Stimulated activated CD8-positive, alpha-beta memory T cell treated with anti-CD3 and anti-CD28 coated beads, Interleukin-4, amount 100 ng/mL, for 48 hours (primary cell): ENCODE measurements at places on chromosomes 6 and 20.

- no peak for DNase-seq
These were observed 78.0 kb upstream of the SMIM8 start for GRCh38 chr6:87244380-87244779.

GRCh38 chr6:41122373-41122772 is 31.8 kb downstream of the TREML1 start:
- no peak for DNase-seq

DNA sequence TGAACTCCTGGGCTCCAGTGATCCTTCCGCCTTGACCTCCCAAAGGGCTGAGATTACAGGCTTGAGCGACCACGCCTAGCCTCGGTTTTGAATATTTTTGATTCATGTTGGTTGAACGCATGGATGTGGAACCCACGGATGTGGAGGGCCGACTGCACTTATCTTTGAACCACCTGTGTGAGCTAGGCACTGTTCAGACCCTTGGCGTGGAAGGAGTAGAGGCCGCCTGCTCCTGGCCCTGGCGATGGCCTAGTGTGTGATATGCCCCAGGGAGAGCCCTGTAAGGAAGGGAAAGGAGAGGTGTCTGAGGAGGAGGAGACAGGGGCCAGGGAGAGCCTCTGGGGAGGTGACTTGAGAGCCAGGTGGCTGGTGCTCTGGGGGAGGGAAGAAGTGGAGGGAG is 64.3 kb downstream of the BCAS4 start:
- DNase-seq = no peak

- no peak for DNase-seq
These were observed 13.7 kb upstream of the TMEM244 start for GRCh38 chr6:129874837-129875236.

DNA sequence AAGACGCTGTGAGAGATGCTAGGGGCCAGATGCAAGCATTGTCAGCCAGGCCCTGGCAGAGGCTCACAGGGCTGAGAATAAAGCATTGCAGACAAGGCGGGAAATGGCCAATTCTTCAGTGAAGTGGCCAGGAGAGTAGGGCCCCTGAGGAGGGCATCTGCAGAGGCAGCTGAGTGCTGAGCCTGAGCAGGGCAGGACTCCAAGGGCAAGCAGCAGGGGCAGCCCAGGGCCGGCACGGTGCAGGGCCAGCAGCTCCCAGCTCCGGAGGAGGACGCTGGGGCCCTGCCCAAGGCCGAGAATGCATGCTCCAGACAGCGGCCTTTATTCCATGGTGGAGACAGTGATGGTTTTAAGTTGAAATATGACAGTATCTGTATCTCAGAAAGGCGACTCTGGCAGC is 305.5 kb downstream of the FOXC1 start:
- no peak for DNase-seq

- no peak for DNase-seq
These were observed 390.1 kb upstream of the CITED2 start for GRCh38 chr6:139764498-139764986.

DNA sequence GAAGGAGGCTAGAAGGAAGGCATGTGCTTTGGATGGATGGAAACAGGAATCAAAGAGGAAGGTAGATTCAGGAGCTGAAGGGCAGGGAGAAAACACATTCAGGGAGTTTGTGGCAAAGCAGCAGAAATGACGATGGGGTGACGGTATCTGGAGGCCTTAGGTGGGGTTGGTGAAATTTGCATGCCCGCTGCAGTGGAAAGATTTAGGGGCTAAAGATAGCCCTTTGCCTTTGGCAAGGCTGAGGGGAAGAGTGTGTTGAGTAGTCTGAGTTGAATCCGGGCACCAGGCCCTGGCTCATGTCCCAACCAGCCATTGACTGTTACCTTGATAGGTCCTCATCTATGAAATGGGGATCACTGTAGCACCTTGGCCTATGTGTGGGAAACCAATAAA is 1.3 kb downstream of the GZF1 start:
- DNase-seq = no peak

DNA sequence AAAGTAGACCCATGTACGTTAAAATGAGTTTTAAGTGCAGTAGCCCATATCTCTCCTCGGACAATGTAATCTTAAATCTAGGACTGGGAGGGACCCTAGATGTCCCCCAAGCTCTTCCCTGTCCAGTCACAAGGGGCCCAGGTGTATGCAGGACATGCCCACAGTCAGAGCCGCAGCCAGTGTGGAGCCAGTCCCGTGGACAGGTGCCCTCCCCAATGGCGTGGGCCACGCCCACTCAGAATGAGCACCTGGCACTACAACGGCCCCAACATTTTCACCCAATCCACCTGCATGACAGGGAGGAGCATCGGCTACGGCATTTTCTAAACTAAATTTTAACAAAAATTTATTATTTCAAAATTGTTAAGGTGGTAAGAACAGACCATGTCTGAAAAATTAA is 53.2 kb downstream of the WDR27 start:
- DNase-seq = no peak

DNA sequence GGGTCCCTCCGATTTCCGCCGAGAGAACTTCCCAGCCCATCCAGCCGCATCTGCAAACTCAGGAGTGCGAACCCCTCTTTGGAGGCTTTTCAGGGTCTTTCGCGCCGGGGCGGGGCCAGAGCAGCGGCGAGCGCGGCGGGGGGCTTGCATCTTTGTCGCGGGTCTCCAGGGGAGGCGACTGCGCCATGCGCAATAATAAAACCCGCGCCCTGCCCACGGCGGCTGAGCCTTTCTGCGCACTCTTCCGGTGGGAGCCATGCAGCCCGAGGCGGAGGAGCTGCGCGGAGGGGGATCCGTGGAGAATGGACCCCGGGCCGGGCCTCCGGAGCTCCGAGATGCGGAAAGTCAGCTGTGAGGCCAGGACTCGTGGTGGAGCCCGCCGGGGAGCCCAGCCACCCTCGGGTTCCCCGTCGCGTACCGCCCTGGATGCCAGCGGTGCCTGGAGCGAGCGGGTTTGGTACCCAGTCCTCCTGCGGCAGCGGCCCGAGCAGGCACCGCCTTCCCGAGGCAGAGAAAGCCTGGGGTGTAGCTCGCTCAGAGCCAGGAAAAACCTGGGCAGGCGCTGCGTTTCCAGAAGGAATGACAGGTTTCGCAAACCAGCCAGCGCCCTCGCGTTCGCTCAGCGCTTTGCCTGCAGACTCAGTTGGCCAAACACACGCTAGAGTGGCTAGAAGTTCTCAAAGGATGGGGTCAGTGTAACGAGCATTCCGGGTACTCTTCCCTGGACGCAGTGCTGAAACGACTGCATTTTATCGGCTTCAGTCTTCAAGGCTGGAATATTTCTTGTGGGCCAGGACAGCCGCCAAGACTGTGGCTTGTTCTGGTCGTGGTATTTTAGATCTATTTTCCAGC is 1.2 kb downstream of the AKAP12 start:
- peak; percentile 43 for DNase-seq

- DNase-seq = no peak
These were observed 7.9 kb downstream of the SNX9 start for GRCh38 chr6:157831018-157831369.

- peak; percentile 64 for DNase-seq
These were observed 30.0 kb downstream of the KCNG1 start for GRCh38 chr20:50992733-50993457.

GRCh38 chr20:20712004-20712473 is 405 bp downstream of the RALGAPA2 start:
- peak; percentile 32 for DNase-seq

- no peak for DNase-seq
These were observed 320.8 kb downstream of the TAF4 start for GRCh38 chr20:61744691-61745396.

DNA sequence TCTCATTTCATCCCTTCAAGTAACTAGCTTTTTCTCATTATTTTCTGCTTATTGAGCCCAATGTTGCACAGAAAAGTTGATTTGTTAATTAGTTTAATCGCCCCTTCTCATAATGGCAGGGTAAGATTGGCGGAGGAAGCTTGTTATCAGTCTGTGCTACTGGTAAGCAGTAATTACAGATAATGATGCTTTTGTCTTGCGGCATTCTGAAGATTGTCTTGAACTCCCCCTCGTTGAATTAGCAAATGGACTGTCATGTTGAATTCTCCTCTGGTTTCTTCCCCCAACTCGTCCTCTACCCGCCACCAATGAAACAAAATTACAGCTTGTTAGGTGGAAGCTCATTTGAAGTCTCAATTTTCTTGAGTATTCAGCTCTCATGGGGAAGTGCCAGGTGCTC is 39.4 kb downstream of the PRDM13 start:
- DNase-seq = no peak

GRCh38 chr20:301886-302848 is 4.8 kb downstream of the ZCCHC3 start:
- DNase-seq = no peak

- no peak for DNase-seq
These were observed 58.1 kb downstream of the RREB1 start for GRCh38 chr6:7165890-7166267.

DNA sequence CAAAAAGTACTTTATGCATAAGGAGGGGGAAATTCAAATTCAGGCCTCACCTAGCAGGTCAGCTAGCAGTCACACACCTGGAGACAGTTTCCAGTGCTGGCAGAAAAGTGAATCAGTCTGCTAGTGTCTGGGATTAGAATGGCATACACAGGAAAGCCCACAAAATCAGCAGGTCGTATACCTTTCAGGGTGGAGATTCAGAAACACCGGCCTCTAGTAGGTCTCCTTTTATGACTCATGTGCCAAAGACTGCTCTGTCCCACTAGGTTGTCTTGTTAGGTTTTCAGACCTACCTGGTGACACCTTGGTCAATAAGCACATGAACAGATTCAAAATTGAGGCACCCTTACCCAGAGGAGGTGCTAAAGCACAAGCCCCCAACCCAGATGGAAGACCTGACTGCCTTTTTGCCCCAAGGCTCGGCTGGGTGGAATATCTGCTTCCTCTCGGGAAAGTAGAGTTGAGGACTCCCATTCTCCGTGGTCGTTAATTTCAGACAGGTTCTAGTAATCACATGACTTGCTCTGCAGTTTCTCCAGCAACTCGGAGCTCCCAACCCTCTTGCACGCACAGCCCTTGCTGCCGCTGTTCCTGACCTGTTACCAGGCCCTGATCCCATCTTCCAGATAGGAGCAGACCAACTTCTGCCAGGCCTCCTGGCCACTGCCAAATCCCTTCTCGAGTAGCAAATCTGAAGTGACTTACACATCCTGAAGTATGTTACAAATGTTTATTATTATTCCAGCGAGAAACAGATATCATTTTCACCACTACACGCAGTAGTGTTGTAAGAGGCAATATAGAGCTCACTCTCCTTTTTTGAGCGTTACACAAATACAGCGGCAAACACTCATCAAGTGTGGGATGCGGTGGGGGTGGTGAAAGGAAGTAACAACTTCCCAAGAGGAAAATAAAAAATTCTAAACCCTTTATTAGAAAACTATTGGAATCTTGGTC is 46.6 kb downstream of the AGPAT4 start:
- no peak for DNase-seq

GRCh38 chr6:139497345-139497961 is 123.0 kb upstream of the CITED2 start:
- no peak for DNase-seq

- DNase-seq = peak; percentile 80
These were observed 8.3 kb downstream of the PI16 start for GRCh38 chr6:36962874-36963273.

- no peak for DNase-seq
These were observed 10.8 kb upstream of the TAAR1 start for GRCh38 chr6:132669690-132670291.

- DNase-seq = peak; percentile 77
These were observed 11.5 kb downstream of the NFKBIL1 start for GRCh38 chr6:31558631-31559500.

DNA sequence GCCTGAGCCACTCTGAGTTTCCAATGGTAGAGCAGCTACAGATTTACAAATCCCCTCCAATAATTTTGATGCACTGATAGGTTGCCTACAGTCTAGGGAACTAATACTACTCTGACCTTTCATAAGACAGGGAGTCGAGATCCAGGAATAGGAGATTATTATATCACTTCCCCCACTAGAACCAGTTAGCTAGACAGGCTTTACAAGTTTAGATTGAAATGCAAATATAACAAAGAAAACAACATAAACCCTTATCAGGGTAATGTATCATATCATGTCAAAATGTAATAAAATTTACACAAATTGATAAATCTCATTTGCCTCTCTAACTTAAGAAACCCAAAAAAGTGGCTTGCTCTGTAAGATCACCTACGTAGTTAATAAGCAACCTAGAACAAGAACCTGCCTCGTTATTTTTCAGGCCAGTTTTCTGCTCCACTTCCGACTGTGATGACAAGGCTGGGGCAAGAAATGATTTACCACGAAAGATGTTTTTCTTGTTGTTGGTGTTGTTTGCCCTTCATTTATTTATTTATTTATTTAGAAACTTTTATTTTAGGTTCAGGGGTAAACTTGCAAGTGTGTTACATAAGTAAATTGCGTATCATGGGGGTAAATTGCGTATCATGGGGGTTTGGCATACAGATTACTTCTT is 504.2 kb upstream of the ID4 start:
- no peak for DNase-seq

DNA sequence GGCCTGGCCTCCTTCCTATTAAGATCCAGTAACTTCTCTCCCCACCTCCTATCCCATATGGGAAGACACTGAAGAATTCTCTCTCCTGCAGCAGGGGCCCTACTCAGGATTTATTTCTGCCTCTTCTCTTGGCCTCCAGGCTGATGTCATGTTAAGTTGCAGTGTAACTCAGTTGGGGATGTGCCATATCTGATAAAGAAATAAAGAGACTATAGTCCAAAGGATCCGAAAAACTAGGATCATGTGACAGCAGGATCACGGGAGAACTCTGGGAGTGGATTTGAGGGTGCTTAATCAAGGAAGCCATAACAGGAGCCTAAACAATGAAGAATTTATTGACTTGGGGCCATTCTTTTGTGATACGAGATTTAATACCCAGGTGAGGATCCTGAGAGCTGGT is 38.5 kb upstream of the TGM6 start:
- DNase-seq = no peak

DNA sequence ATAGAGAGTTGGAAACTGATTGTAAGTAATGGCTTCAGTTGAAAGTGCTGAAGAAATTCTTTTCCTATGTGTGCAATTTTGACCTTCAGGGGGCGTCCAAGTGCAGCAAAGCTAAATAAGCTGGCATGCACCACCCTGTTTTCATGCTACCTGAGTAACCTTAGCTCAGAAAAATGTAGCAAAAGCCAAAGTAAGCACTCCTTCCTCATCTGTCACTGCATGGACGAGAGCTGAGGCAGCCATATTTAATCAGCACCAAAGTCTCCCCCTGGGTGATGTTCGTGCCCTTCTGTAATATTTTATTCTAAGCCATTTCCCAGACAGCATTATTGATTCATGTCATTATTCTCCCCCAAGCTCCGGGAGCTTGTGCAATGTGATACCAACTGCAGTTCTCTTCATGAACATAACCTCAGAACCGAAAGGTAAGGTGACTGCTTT is 123.1 kb downstream of the RPS12 start:
- DNase-seq = peak; percentile 46

- no peak for DNase-seq
These were observed 65.6 kb downstream of the THBS2 start for GRCh38 chr6:169188051-169188470.

GRCh38 chr20:13995841-13996240 is 525 bp downstream of the MACROD2 start:
- DNase-seq = no peak

GRCh38 chr6:6764764-6765434 is 176.4 kb downstream of the LY86 start:
- no peak for DNase-seq

- no peak for DNase-seq
These were observed 76.4 kb upstream of the BHLHE23 start for GRCh38 chr20:63082939-63083735.
